ENCODE measurements at places on chromosomes 3 and 15. TPM values are rescaled to one million over a fixed set of nuclear protein-coding genes. Genes with fewer than 3 reads are reported as not detected.

DNA sequence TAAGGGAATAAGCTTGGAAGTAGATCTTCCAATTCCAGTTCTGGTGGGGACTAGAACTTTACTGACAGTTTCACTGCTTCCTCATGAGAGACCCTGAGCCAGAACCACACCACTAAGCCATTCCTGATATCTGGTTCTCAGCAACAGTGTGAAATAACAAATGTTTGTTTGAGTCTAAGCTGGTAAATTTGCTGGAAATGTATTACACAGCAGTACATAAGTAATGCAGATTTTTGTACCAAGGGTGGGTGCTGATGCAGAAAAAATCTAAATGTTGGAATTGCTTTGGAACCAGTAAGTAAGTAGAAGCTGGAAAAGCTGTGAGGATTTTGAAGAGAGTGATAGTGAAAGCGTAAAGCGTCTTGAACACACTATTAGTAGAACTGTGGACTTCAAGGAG, 14.4 kb upstream of the AKAP13 start:
- no peak for DNase-seq

The PPP1R14D gene
- total RNA-seq = 0.53 TPM

The RGMA gene
- not detected for total RNA-seq

The FSTL1 gene
- 0.07 TPM for total RNA-seq

DNA sequence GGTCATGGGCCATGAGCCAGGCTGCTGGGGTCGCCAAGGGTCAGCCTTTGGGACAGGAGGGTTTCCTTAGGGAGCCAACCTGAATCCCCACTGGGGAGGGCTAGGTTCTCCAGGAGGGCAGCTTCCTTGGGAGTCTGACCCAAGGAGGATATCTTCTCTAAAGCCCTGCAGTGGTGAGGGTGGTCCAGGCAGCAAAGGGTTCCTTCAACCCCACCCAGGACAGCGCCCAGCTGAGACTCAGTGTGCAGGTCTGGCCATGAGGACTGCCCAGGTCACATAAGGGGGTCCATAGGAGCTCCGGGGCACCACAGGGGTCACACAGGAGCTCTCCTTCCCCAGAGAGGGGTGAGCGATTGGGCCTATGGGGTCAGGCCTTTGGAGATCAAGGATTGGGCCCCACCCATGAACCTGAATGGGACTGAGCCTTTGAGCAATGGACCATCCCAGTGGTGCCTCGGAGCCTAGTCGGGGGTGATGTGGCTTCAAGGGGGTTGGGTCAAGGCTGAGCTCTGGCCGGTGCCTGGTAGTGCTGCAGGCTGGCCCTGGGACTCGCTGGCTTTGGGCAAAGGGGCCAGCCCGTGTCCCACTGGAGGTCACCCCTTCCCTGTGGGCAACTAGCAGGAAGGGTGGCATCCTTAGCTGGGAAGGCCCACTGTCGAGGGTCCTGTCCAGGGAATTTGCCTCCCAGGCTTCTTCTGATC, 216.5 kb downstream of the SNRPN start:
- no peak for DNase-seq

Data from HepG2 (cell line).